ENCODE measurements at places on chromosomes 13 and 19.

GRCh38 chr13:31631746-31632145, 107.6 kb upstream of the RXFP2 start:
- no peak for DNase-seq

- DNase-seq = peak; percentile 15
These were observed 260.0 kb downstream of the FGF14 start for GRCh38 chr13:102141625-102142472.

DNA sequence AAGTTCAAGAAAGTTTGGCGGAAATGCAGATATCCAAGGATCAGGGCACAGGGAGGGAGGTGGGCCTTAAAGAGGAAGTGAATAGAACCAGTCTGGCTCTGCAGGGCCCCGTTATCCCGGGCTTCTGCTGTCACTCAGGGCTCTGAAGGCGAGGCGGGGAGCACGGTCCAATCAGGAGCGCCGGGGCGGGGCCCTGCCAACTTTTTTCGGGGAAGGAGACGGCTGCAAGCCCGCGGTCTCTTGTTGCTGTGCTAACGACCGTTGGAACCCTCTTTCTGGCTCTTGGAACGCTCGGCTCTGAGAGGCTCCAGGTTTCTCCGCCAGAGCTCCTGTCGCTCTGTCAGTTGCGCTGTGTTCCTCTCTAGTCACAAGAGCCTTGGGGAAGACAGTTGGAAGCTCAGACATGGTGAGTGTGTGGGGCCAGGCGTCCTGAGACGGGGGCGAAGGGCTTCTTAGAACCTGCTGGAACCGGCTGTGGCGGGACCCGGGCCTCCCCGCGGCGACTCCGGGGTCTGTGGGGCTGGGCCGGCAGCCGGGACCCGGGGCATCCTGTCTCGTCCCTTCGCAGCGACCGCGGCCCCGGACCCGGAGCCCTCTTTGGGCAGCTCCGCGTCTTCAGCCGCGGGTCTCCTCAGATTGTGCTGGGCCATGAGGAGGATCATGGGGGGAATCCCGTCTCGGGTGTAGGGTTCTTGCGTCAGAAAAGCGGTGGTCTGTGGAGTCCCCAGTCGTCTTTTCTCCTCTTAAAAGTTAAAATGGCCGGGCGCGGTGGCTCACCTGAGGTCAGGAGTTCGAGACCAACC, 27.7 kb downstream of the ZNF844 start:
- peak; percentile 92 for DNase-seq

DNA sequence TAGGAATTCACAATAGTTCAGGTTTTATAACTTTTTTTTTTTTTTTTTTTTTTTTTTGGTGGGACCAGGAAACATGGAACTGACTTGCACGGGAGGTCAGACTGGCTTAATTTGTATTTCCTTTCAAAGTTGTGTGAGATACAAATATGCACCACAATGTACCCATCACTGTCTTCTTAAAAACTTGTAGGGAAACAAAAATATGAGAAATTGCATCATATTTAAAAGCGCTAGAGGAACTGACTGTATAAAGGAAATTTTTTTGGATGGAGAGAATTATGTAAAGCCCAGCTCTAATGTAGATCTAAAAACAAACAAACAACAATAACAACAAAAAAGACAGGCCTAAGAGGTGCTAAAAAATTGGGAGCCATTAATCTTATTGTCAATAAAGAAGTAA, 246.5 kb downstream of the DCT start:
- DNase-seq = peak; percentile 38

GRCh38 chr13:31880851-31881494, 141.6 kb downstream of the RXFP2 start:
- DNase-seq = no peak

DNA sequence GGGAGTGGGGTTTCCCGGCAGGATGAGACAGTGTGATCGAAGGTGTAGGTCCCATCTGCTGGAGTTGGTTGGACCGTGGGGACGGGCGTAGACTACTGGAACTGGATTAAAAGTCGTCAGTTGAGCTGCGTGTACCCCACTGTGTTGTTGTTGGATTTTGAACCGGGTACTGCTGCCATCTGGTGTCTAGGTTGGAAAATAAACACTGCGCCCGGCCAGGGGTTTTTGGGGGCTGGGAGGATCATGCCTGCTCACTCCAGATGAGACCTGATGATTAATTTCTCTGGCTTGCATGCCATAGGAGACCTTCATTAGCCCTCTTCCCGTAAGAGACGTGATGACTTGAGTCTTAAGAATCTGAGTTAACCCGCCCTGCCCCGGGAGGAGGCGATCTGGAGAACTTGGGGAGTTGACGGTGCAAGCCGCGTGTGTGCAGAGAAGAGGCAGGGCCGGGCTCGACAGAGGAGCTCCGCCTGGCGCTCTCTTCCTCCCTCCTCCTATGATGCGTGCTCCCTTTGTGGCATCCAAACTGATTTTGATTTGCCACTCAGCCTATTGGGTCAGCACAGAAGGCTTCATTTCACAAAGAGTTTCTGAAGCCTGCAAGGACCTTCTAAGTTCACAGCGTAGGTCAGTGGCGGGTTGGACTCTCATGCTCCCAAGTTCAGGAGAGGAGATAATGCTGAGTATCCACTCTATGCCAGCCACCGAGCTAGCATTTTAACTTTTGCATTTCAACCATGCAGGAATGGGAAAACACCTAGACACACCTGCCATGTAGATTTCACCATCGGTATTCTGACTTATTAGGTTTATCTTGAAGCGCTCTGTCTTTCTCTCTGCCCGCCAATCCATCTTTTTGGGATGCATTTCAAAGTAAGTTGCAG, 2.7 kb downstream of the UHRF1 start:
- peak; percentile 100 for DNase-seq

GRCh38 chr13:44048326-44048725, 168.6 kb downstream of the LACC1 start:
- no peak for DNase-seq

GRCh38 chr13:71801781-71802180, 65.2 kb downstream of the DACH1 start:
- no peak for DNase-seq

GRCh38 chr13:111129465-111130115, 14.5 kb downstream of the ARHGEF7 start:
- DNase-seq = no peak

DNA sequence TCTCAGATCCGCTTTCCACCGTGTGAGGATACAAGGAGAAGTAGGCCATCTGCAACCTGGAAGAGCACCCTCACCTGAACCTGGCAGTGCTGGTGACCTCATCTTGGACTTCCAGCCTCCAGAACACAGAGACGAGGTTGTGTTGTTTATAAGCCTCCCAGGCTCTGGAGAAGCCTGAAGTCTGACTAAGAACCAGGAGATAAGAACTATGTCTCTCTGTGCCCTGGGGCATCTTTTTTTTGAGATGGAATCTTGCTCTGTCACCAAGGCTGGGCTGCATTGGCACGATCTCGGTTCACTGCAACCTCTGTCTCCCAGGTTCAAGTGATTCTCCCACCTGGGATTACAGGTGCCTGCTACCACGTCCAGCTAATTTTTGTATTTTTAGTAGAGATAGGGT, 14.5 kb downstream of the FCGBP start:
- no peak for DNase-seq

DNA sequence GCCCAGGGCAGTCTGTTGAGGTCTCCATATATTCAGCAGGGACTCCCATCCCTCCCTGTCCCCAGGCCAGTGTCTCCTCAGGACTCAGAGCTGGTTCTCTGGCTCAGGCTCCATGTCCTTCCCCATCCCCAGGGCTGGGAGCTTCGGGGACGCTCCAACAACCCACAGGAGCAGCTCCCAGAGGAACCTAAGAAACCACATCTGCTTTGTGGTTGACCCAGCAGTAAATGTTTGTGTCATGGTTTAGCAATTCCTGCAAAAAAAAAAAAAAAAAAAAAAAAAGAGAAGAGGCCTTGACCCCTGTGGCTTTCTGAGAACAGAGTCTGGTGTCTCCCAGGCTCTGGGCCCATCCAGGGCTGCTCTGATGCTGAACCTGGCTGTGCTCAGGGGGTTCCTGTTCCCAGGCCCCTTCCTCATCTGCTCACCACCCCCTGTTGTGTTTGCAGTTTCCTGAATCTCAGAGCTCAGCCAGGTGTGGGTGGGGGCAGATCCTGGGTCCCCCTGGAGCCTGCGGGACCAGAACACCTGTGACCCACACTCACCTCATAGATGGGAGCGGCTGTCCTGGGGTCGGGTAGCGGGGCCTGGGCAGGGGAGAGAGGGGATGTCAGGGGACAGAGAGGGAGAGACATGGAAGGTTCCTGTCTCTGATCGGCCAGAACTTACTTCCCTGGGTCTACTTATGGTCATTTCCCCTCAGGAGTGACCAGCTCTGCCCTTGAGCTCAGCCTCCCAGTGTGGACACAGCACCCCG, 25.2 kb upstream of the CEACAM1 start:
- peak; percentile 67 for DNase-seq

DNA sequence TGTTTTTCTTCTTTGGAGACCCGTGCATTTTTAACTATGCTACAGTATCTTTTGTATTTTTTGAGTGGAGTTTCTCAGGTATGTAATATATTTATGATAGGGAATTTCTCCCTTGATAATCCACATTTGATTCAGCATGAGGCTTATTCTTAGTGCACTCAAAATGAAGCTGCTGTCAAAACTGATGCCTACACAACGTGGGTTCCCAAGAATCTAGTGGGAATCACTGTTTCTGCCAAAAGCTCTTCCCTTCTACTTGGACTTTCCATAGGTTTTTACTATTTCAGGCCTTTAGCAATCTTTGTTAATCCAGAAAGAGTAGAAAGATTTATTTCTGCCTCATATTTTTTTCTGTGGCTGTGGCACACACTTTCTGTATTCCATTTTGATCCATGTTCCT, 1003.7 kb downstream of the SLITRK5 start:
- DNase-seq = no peak

DNA sequence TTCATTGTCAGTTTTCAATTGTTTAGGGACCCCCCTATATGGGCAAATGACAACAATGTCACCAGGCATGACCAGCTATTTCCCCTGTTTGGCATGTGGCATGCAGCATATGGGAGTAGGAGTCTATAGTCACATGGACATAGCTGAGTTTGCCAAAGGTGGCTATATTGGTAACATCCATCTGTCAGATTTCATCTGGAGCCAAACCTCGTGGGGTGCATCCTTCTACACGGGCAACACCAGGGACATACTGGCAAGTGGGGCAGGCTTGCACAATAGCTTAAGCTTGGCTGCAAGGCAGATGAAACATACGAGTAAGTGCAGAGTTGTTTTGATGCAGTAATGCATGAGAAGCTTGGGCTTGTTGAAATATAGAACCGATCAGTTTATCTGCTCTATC, 24.5 kb upstream of the ZNF816 start:
- no peak for DNase-seq

GRCh38 chr13:64938660-64939059, 2291.5 kb downstream of the PCDH9 start:
- DNase-seq = no peak

DNA sequence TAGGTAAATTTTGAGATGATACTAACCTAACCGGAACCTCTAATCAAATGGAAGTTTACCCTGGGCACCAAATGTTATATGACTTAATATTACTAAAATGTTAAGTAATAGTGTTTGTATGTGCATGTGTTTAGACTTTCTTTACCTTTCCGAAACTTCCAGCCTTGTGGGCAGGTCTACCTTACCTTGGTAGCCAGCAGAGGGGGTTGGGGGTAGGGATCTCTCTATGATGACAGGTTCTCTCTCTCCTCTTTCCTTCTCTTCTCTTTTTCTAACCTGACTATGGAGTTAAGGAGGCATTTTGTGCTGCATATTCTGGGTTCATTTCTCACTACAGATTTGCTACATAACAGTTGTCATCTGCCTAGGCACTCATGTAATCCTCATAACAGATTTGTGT, 6.8 kb upstream of the FRY start:
- DNase-seq = no peak

DNA sequence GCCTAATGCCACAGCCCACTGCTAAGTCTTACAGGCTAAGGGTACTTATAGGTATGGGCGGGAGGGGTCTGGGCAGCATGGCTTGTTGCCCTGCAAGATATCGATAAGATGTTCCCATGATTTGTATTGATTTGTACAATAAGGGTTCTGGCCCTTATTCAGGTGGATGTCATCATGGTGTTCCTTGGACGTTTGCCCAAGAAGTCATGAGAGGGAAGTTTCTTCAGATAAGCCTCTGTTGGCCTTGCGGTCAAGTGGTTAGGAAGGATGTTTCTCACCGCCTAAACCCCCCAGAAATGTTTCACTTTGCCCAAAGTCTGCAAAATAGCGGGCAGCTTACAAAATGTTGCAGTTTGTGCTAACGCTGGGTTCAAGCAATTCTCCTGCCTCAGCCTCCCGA, 7.3 kb downstream of the PARP4 start:
- DNase-seq = no peak

GRCh38 chr13:93151277-93151676, 75.3 kb upstream of the GPC6 start:
- peak; percentile 93 for DNase-seq

DNA sequence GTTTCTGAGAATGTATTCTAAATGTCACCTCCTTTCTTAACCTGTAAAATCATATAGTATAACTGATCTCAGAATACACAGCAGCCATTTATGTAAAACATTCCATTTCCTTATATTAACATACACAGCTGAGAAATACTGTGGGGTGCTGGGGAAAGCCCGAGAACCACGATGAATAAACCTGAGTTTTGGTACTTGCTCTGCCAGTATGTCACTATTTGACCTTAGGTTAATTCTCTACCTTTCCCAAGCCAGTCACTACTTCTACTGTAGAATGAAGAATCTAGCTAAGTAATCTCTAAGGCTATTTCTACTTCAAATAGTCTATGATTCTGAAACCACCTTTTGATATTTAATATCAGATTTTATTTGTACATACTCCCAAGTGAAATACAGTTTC, 173.7 kb downstream of the TBC1D4 start:
- no peak for DNase-seq

GRCh38 chr13:79943346-79944023, 397.4 kb downstream of the SPRY2 start:
- no peak for DNase-seq

GRCh38 chr19:45402298-45403061, 2.4 kb downstream of the PPP1R13L start:
- peak; percentile 81 for DNase-seq

- peak; percentile 70 for DNase-seq
These were observed 491.3 kb upstream of the KLF12 start for GRCh38 chr13:74625541-74625940.

- DNase-seq = no peak
These were observed 114.4 kb upstream of the TMTC4 start for GRCh38 chr13:100789025-100789424.

DNA sequence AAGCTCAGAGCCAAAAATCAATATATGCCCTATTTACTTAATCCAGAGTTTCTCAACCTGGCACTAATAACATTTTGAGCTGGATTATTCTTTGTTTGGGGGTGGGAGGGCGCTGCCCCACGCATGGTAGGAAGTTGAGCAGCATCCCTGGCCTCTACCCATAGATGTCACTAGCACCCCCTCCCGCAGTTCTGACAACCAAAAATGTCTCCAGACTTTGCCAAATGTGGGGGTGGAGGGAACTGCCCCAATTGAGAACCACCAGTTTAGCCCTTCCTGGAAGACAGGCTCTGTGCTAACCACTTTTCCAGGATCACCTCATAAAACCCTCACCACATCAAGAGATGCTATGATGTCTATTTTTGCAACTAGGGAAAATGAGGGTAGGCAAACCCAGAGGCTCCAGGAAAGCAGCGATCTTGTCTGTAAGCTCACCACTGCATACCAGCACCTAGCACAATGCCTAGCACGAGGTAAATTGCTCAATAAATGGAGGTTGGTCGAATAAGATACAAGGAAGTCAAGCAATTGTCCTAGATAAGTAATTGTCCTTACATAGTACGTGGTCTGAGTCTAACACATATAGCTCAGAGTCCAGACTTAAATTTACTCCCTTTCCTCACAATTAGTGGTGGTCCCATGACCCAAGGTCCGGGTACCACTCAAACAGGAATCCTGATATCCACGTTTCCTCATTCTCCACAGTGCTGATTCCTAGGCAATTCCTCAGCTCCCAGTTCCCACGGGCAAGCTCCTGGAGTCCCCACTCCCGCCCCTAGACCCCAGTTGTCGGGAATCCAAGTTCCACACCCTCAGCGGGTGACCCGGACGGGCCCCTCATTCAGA, 892 bp downstream of the TRIR start:
- peak; percentile 59 for DNase-seq
